T-cell (primary cell): ENCODE measurements at places on chromosomes 7 and 10.
A peak's percentile ranks its signal among the peaks of the same experiment; 100 is the strongest.

GRCh38 chr7:1569016-1569415 lies 816 bp downstream of the PSMG3 start:
- DNase-seq = peak; percentile 53

GRCh38 chr7:2566890-2567678 lies 8.3 kb downstream of the IQCE start:
- peak; percentile 40 for DNase-seq

- no peak for DNase-seq
Measured at GRCh38 chr7:129188892-129189660, 643 bp downstream of the SMO start.

DNA sequence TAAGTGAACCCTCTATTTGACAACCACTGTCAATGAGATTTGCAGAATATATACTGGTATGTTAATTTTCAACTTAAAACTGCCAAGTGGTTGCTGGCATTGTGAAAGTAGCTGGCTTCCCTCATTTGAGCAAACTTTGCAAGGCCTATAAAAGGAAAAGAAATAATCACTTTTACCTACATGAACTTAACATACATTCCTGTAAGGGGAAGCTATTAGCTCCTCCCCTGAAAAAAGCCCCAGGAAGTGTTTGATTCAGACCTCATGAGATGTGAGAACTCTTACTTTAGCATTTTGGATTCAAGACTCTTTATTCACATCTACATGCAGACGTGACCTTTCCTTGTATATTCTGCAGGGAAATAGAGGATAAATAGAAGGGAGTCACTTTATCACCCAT lies 175.6 kb downstream of the OTUD1 start:
- no peak for DNase-seq

DNA sequence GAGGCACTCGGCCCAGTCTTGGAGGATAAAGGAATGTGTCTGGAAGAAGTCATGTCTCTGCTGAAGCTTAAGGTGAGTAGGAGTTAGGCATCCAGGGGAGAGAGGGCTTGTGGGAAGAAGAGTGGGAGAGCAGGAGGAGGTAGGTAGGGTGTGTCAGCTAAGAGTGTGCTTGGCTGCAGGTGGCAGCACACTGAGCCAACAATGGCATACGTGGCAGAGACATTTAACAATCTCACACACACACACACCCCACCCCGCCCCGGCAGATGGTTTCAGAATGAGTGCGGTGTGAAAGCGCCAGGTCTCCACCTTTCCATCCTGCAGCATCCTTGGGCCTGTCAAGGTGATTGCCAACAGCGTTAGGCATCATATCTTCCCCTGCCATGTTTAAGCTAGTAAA lies 11.2 kb upstream of the ARPC1A start:
- DNase-seq = no peak

DNA sequence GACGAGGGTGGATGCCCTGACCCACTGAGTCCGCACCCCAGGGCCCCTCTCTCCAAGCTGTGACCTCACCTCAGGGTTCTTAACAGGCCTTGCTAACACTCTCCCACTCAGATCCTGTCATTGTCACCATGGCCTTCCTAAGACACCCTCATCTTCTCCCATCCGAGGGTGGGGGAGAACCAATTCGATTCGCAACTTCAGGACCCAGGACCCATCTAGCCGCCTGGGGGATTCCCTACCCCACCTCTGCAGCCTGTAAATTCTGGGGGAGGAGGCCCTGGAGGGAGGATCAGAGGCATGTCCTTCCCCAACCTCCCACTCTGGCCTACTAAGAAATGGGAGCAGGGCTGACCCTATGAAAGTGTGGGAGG lies 17.4 kb downstream of the TRIM8 start:
- no peak for DNase-seq

DNA sequence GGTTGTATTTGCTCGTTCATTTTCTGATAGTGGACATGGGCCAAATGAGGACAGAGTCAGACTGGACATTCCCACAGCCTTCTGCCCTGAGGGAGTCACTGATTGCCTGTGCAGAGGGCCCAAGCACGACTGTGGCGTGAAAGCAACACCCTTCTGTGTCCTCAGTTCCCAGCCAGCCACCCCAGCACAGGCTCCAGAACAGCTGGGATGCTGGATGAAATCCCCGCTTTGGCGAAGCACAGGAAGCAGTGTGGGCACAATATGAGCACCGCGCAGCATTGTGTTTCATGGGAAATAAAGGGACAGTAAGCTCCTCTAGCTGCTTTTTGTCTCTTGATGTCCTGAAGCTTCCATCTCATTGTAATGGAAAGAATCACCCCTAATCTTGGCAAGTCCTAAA lies 20.5 kb downstream of the TRIL start:
- DNase-seq = no peak

DNA sequence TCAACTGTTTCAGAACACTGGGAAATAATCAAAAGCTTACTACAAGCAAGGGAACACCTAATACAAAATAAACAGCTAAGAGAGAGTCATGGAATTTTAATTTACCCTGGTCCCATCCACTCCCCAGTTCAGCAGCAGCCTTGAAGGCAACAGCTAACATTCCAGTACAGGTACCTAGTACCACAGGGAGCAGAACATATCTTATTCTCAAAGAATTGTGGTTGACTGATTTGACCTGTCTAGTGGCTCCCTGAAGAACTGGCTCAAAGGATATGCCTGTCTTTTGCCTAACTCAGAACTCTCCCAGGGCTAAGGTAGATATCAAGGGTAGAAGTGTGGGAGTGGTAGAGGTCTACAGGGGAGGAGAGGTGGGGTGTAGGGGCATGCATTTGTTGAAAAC lies 32.3 kb downstream of the SMURF1 start:
- no peak for DNase-seq

GRCh38 chr10:24866604-24867583 lies 85.5 kb downstream of the PRTFDC1 start:
- no peak for DNase-seq

DNA sequence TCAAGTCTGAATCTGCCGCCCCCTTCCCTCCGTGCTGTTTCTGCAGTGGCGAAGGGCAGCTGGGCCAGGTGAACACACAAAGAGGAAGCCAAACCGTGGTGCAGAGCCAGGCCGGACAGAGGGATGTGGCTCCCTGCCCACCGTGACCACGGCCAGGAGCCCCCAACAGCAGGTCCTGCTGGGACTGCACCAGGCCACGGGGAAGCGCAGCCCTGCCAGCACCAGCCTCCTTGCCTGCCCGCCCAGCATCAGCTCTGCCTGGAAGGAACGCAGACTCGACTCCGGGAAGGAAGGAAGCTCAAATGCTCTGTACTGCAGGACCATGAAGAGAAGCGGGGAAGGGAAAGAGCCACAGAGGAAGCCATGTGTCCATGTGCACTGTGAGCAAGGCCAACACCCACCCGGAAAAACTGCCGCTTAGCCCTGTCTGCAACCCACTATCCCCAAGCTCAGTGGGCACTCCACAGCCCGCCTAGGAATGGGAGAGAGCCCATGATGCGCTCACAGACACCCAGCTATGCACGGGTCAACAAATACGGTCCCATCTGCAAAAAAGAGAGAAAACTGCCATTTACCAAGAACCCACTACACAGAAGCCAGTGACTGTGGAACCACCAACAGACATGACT lies 19.0 kb downstream of the GPER1 start:
- DNase-seq = no peak

- no peak for DNase-seq
Measured at GRCh38 chr7:78296046-78296597, 497.5 kb downstream of the PHTF2 start.

GRCh38 chr10:71701496-71702132 lies 18.0 kb downstream of the C10orf105 start:
- DNase-seq = no peak

GRCh38 chr7:65239324-65239706 lies 134.3 kb upstream of the ZNF92 start:
- no peak for DNase-seq

DNA sequence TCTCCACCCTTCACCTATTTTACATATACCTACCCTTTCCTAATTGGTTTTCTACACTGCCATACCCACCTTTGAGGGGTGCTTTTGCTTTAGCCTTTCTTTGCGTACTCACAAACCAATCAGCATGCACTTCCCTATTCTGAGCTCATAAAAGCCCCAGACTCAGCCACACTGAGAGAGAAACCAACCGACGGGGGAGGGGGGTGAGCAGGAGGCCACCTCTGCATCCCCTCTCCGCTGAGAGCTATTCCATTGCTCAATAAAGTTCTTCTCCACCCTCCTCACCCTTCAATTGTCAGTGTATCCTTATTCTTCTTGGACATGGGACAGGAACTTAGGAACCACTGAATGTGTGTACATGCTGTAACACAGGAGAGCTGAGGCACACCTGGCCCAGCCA lies 9.0 kb upstream of the FKBP9 start:
- no peak for DNase-seq

- DNase-seq = no peak
Measured at GRCh38 chr7:131034166-131034881, 293.4 kb upstream of the MKLN1 start.

DNA sequence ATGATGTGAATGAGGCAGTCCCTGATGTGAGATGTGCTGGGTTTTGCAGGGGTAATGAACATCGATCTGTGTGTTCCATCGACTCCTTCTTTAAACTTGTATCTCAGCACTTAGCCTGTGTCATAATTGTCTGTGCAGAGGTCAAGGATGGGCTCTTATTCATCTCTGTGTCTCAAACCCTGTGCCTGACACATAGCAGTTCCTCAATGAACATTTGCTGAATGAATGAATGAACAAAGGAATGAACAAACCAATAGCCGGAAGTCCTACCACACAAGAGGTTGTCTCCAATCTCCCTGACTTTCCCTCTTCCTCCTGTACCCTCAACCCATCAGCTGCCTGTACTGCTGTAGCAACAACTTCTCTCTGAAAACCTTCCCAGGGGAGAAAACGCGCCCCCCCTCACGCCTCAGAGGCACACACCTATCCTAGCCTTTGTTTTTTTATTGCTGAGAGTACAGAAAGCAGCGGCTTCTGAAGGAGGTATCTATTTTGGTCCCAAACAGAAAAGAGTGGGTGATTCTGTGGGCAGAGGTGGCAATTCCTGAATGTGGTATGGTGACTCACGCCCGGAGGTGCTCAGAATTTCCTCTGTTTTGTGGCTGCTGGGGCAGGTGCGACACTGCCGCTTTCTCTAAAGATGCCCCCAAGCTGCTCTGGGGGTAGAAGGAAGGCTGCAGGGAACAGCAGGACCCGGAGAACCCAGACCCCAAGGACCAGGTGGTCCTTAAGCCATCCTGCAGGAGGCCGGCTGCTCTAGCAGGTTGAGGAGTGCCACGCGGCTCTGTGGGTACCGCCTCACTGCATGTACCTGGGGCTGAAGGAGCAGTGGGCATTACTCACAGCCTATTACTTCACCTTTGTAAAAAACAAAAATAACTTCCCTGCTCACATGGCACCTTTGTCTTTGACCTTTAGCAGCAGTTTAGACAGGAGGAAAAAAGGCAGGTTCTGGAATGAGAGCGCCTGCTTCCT lies 9.6 kb downstream of the IL2RA start:
- DNase-seq = peak; percentile 54

- no peak for DNase-seq
Measured at GRCh38 chr7:41222746-41223145, 480.1 kb downstream of the INHBA start.

GRCh38 chr10:69125554-69125953 lies 1.6 kb downstream of the VPS26A start:
- DNase-seq = no peak

GRCh38 chr10:30587522-30588031 lies 42.0 kb downstream of the LYZL2 start:
- no peak for DNase-seq

DNA sequence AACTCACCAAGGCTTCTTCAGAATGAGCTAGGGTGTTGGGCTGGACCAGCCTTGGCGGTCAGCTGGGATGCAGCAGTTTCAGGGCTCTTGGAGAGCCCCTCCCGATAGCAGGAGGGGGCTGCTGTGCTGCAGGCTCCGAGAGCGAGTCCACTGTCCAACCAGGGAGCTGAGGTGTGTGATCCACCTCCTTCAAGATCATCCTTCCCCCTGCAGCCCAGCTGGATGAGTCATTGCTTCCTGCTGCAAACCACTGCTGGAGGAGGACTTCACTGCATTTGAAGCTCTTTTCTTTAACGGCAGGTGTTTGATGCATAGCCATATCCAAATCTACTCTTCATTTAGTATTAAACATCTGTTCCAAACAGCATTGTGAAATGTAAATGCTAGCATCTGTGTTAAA lies 54.2 kb upstream of the EBF3 start:
- DNase-seq = no peak

DNA sequence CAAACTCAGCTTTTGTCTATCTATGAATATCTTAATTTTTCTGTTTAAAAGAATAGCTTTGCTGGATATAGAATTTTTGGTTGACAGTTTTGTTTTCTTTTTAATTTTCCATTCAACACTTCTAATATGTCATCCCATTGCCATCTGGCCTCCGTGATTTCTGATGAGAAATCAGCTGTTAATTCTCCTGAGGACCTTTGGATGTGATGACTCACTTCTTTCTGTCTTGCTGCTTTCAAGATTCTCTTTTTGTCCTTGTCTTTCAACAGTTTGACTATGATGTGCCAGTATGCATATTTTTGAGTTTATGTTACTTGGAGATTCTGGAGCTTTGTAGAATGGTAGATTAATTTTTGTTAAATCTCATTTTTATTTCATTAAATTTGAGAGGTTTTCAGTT lies 38.4 kb downstream of the ZNF518A start:
- no peak for DNase-seq

GRCh38 chr7:99997545-99998137 lies 17.8 kb upstream of the ZKSCAN1 start:
- DNase-seq = peak; percentile 67

DNA sequence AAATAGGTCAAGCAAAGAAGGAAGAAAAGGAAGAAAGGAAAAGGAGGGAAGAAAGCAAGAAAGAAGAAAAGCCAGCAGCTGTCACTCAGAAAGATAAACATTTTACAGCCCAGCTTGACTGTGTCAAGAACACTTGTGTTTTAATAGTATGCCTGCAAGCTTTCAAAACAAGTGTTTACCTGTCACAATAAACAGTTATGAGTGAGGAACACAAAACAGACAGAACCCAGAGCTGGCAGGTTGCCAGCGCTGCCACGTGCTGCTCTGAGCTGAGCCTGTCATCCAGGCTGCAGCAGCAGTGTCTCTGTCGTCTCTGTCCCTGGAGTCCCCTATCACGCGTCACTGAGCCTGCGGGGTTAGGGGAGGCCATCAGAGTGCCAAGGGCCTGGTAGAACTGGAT lies 827.6 kb upstream of the AUTS2 start:
- DNase-seq = no peak

DNA sequence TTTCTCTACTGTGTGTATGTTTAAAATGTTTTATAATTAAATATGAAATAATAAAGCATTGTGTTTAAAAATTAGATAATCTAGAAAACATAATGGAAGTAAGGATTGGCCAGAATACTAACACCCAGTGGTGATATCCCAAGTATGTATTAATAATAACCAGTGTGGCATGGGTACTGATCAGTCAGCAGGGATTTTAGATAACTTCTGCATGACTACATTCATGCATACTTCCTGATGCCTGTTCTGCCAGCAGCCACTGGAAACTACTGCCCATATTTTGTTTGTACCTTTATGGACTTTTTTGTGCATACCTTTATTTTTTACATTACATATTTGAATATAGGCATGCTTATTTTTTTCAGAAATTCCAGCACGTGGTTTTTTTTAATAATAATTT lies 156.6 kb upstream of the TMEM196 start:
- DNase-seq = no peak

- no peak for DNase-seq
Measured at GRCh38 chr7:1331561-1332467, 99.1 kb downstream of the UNCX start.

- no peak for DNase-seq
Measured at GRCh38 chr10:21413268-21413667, 112.2 kb downstream of the SKIDA1 start.

- no peak for DNase-seq
Measured at GRCh38 chr10:45136256-45136655, 135.5 kb downstream of the ZNF22 start.

GRCh38 chr7:29122081-29122480 lies 24.3 kb downstream of the CPVL start:
- no peak for DNase-seq

GRCh38 chr10:27998178-27998953 lies 513 bp downstream of the ODAD2 start:
- no peak for DNase-seq
